ENCODE measurements at places on chromosomes 6 and 20.

GRCh38 chr20:2006452-2007361 is 12.8 kb upstream of the PDYN start:
- no peak for DNase-seq

GRCh38 chr6:22322103-22323030 is 25.5 kb upstream of the PRL start:
- DNase-seq = no peak

GRCh38 chr6:4969609-4970285 is 34.1 kb downstream of the RPP40 start:
- DNase-seq = no peak

DNA sequence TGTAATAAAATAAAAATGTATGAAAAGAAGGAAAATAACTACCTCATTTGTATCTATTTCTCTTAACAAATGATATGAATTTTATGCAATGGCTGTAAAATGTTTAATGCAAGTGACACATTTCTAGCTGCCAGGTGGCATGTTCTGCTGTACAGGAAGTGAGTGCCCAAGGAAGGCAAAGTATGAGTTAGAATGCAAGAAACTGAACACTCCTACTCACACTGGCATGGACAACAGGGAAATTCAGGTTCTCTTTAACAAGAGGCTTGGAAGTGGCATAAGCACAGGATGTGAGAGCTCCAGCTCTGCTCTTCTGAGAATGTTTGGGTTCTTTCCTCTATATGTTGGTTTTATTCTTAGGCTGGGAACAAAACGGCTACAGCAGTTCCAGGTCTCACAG is 20.4 kb upstream of the LAMA4 start:
- no peak for DNase-seq

DNA sequence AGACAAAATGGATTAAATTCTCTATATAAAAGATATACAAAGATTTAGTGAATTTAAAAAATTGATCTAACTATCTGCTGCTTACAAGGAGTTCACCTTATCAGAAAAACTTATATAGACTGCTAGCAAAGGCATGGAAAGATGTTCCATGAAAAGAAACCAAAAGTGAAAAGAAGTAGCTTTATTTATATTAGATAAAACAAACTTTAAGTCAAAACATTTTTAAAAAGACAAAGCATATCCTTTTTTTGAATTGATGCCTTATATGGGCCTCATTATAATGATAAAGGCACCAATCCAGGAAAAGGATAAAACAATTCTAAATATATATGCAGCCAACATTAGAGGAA is 334.2 kb downstream of the MEI4 start:
- DNase-seq = no peak

GRCh38 chr6:24355393-24355792 is 2.5 kb downstream of the DCDC2 start:
- DNase-seq = no peak

GRCh38 chr20:36097337-36098151 is 57.0 kb upstream of the EPB41L1 start:
- no peak for DNase-seq

DNA sequence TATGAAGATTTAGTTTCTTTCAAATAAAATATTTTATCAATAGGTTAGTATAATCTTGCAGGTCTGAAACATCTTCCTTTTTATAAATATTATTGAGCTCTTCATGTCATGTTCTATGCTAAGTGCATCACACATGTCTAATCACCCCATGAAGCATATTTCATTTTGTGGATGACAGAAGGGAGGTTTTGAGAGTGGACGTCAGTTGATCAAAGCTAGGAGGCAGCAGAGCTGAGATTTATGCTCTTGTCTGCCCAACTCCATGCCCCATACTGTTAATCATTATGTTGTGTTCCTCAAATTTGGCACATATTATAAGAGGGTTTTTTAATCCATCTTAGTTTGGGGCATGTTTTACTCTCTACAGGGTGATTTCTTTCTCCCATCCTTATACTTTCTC is 22.7 kb downstream of the DSE start:
- no peak for DNase-seq

- no peak for DNase-seq
Observed at GRCh38 chr20:19644085-19644484, 114.0 kb upstream of the RIN2 start.

DNA sequence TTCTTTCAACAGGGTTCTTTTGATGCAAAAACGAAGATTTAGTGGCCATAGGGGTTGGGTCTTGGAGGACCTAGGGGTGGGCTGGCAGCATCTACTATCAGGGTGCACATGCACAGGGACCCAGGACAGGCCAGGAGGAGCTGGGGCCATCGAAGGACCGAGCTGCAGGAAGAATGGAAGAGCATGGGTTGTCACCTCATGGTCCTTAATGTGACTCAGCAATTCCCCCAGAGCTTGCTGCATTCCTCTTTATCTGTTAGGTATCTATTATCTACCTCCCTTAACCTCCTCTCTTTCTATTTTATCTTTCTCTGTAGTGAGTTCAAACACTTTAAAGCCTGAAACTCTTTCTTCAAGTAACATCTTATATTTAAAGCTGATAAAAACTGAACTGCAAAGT is 167.0 kb downstream of the AIG1 start:
- no peak for DNase-seq

GRCh38 chr6:144335311-144335861 is 50.3 kb downstream of the UTRN start:
- DNase-seq = no peak

- no peak for DNase-seq
Observed at GRCh38 chr6:121856296-121856695, 420.9 kb downstream of the GJA1 start.

GRCh38 chr6:122996794-122997505 is 915 bp downstream of the CLVS2 start:
- DNase-seq = no peak

DNA sequence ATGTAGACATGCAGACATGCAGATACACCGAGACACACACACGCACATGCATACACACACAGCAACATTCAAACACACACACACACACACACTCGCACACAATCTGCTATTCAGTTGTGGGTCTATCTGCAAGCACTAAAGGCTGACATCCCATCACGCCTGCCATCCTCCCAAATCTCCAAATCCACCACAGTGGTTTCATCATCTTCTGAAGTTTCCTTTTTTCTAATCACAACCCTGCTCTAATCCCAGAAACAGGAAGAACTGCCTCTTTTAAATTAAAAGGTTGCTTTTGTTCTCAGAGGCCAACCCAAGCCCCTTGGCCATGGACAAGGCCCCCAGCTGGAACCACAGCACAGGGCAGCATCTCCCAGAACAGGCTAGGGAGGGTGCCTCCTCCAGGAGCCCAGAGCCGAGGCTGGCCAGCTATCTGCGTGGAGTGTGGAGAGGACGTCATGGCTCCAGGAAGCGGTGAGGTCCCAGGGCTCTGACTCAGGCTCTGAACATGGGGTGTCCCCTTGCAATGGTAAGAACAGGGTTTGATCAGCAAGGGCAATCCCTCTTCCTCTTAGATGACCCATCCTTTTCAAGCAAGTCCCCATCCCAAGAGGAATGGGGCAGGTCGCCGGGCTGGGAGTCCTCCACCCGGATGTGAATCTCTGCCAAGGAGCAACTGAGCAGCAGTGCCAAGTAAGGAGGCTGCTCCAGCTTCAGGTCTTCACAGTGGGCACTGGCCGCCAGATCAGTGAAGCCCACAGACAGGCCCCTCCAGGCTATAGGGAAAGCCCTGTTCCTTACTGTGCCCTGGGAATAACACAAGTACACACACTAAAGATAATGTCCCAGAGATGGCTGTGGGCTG is 14.7 kb downstream of the FOXF2 start:
- no peak for DNase-seq

- no peak for DNase-seq
Observed at GRCh38 chr6:110355727-110356126, 2.4 kb downstream of the METTL24 start.

DNA sequence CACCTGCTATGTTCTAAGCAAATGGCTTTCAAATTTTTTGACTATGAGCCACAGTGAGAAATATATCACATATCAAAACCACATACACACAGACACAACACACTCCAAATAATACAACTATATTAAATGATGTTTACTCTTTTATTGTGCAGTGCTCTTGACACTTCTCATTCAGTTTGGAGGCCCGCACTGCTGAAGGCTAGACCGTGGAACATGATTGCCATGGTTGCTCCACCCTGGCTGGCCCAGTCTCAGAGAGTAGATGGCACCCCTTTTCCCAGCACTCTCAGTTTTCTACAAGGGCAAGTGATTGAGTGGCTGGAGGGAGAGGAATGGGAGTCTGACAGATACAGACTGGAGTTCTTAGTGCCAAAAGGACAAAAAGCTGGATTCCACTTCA is 86.9 kb downstream of the SH3BGRL2 start:
- no peak for DNase-seq

- no peak for DNase-seq
Observed at GRCh38 chr20:63657260-63657936, 714 bp upstream of the RTEL1 start.

DNA sequence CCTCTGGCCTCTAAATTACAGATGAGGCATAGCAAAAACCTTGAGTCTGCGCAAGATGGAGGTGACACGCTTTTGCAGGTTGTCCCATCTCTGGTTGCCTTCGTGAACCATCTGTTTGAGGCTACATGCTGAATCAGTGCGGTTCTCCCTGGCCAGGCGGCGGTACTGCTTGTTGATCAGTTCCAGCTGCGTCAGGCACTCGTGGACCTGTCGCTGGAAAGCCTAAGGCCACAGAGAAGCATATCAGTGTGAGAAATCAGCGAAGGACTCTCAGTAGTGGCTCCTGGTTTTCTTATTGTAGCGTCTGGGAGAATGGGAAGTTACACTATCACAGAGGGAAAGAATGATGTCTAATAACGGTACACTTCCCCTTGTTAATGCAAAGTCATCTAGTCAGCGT is 344.4 kb downstream of the ESR1 start:
- no peak for DNase-seq

DNA sequence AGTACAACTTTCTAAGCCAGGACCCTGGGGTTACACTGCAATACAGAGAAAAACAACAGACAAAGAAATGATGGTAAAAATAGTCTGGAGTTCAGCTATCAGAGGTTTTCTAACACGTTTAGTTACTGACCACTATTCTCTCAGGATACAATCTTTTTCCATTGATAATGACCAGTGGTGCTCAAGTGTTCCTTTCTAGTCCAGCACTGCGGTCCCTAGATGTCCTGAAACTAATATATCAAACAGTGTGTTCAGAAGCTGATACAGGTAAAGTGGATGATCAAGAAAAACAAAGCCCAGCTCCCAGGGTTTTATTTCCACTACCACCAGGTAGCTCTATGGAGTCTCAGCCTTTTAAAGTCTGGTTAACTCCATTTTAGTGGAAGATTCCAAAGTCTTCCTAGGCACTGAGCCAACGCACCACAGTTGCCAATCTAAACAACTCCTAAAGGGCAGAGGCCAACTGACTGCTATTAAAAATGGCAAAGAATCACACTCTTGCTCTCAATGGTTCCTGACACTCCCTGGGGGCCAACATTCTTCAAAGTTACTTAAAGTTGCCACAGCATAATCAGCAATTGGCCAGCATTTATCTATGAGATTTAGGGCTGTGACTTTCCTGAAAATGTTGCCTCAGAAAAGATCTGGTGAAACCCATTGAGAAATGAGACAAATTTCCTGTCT is 38.2 kb downstream of the DZANK1 start:
- no peak for DNase-seq
